ENCODE measurements at places on chromosomes 6 and 20.

- no peak for DNase-seq
Measured at GRCh38 chr20:47789764-47790579, 4.7 kb upstream of the SULF2 start.

DNA sequence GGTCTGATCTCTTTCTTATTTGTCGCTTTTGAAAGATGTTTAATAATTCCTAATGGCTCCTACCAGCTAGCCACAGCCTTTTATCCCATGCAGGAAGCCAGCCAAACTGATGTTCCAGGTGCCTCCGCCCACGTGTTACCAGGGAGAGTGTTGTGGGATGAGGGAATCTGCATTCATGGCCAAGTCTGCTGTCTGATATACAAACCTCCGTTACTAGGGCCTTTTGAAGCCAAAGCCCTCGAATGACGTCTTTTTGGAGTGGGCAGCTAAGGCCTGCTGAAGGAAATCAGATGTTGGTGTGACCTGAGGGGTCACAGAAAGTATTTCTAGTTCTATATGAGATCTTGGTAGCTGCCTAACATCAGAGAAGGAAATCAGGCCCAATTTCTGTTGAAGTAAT is 21.3 kb downstream of the STK35 start:
- no peak for DNase-seq

DNA sequence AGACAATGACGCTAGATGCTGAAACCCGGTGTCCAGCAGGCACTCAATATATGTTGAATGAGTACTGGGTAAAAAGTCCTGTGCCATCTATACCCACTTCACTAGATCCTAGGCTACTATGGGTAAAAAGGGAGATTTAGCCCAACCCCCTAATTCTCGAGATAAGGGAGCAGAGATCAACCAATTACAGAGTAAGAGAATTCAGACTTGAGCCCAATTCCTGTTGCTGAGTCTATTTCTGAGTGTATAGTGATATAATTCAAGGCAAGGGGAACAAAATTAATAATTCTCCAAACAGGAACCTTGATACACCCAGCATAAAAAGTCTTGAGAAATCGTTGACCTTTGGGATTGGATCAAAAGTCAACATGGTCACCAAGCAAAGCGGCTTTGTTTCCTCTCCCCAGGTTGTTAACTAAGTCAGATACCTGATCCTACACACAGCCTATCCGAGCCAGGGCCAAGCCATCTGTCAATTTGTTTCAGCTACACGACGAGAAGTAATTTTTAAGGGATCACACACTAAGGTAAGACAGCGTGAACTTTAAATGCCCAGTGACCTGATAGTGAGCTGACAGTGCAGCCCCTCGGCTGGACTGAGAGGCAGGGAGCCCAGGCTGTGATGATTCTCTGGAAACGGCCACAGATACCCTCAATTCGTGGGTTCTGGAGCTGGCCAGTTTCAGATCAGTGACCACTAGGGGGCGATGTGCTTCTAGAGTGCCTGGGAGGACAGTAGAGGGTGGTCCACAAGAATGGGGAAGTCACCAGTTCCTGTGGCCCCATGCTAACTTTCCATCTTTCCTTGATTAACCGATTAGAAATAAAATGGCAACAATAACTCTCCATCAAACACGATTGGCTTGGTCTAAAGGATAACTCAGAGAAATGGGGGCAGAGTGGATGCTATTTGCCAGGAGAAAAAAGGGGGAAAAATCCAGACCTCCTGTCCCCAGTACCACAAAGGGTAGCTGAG is 46.2 kb downstream of the SLC22A23 start:
- DNase-seq, result peak; percentile 96

DNA sequence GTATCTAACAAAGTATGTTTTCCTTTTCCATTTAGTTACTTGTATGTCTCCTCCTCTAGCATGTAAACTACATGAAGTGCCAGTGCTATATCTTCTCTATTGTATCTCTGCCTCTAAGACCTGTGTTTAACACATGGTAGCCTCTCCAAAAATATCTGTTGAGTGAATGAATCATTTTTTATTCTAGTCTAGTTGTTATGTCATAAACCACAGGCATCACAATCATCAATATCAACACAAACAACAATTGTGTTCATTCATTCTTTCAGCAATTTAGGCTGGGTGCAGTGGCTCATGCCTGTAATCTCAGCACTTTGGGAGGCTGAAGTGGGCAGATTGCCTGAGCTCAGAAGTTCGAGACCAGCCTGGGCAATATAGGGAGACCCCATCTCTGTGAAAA is 111.6 kb upstream of the EYA4 start:
- DNase-seq, result no peak

DNA sequence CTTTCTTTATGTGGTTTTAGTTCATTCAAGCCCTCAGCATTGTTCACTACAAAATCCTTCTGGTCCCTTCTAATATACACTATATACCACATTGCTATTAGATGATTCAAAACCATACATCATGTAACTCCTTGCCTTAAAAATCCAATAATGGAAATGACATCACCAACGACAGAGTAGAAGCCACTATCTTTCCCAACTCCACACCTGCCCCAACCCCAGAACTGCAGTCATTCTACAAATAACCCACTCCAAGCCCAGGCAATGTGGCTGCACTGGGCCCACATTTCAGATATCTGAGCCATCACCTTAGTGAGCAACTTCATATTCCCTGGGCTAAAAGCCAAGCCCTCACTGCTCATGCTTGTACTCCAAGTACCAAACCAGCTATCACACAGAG is 22.6 kb upstream of the RUNX2 start:
- no peak for DNase-seq

DNA sequence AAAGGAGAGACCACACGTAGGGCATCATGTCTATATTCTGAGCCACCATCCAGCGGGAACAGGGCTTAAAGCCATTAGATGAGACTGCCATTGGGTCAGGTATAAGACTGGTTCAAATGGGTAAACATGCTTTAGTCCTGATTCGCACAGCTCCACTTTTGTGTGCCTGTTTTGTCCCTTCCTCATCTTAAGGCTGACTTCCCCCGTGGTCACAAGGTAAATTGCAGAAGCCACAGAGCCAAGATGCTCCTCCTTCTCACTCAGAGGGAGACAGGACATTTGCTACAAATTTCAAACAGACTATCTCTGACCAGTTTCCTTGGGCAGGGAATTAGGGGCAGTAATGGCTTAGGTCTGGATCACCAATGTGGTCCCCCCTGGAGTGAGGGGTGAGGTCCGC is 11.4 kb upstream of the IFNGR1 start:
- DNase-seq, result no peak

- DNase-seq, result no peak
Measured at GRCh38 chr6:170159022-170159965, 131.6 kb downstream of the DLL1 start.

GRCh38 chr6:31418251-31418650 is 14.9 kb downstream of the MICA start:
- DNase-seq, result no peak

DNA sequence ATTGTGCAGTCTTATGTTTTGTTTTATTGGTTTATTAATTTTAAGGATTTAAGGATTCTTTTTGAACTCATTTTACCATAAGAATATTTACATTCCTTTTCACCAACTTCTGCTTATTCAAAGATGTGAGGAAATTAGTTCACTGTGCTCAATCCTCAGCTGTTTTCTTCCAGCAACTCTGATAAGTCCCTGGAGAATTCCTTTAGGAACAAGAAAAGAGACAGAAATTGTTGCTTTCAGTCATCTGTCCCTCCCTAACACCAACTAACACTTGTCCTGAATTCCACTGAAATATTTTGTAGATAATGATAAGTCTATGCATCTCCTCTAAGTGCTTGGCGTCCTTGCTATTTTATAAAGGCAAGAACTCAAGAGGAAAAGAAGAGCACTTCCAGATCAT is 334.8 kb upstream of the MARCKS start:
- no peak for DNase-seq

GRCh38 chr6:32833664-32834063 is 4.9 kb downstream of the TAP2 start:
- no peak for DNase-seq

All from WERI-Rb-1 (cell line).